ENCODE measurements at places on chromosomes 3 and 15.

DNA sequence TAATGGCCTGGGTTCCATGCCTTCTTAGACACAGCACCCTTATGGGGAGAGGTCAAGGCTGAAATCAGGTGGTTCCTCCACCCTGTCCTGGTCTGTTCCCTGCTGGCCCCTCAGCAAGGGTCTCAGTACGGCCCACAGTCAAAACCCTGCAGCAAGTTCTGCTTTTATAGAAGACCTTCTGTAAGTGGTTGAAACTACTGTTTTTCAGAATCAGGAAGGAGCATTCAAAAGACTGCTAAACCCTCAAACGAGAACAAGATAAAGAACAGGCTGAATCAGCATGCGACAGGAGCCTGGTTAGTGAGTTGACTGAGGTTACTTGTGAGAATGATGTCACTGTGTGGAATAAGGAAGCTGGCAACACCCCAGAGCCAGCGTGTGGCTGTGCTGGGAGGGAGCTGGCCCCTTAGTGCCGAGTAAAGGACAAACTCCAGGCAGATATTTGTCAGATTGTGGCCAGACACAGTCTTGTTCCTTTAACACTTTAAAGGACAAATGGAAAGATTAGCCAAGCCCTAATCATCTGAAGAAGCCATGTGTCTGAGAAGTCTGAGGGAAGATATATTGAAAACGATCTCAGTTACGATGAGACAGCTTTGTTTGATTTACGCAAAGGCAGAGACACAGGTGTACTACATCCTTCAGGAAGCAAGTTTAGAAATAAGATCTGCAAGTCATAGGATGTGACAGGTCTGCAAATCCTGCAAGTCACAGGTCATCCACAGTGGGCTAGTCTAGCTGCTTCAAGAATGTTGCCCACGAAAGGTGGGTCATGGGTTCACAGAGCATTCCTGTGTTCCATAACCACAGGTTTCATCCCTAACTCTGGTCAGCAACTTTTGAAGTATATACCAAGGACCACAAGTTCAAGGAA, 54.0 kb downstream of the B3GNT5 start:
- peak; percentile 30 for DNase-seq

DNA sequence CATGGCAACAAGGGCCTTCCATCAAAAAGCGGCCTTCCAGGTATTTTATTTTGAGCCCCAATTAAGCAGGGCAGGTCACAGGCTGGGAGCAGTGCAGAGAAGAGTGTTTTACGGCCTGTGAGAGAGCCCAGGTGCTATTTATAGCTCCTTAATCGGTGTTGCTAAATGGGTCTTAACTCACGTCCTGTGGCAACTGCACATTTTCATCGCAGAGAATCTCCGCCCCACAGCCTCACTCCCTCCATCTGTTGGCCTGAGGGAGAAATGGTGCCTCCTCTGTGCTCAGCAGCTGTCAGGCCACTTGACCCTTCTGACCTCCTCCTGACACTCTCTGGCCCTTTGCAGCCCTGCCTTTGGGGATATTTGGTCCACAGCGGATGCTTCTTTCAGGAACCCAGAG, 58.6 kb downstream of the SPSB4 start:
- no peak for DNase-seq

GRCh38 chr3:108153451-108153981, 62.7 kb upstream of the CD47 start:
- DNase-seq, result peak; percentile 63

DNA sequence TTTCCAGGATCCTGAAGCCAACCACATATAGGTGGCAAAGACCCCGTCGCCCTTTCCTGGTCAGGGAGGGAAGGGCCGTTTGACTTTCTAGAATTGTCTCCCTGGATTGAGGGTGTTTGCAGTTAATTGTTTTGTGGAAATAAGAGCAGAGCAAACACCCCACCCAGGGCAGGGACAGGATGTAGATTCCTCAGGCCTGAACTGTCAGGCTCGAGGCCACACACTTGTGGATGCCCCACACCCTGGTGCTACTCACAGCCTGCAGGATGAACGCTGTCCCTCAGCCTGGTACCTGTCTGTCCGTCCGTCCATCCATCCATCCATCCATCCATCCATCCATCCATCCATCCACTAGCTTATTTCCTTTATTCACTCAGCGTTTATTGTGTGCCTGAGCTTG, 29.9 kb upstream of the FLNB start:
- DNase-seq, result no peak

GRCh38 chr3:194577986-194578905, 55.0 kb downstream of the TMEM44 start:
- DNase-seq, result peak; percentile 40

Data from stimulated activated CD4-positive, alpha-beta T cell treated with anti-CD3 and anti-CD28 coated beads, Interleukin-4, amount 100 ng/mL, for 24 hours (primary cell).